Endothelial cell (in vitro differentiated cells): ENCODE measurements at places on chromosomes 5 and 9.

- no peak for DNase-seq
- no peaks in the 10 kb centered on the region for H3K36me3 ChIP-seq
- H3K4me1 ChIP-seq, result peaks cover 10% of the 10 kb centered on the region
- H3K27me3 ChIP-seq, result no peaks in the 10 kb centered on the region
- H3K4me3 ChIP-seq, result no peak overlapping the region
- H3K27ac ChIP-seq, result no peak overlapping the region
Measured at GRCh38 chr5:107594253-107595045, 76.3 kb downstream of the EFNA5 start.

DNA sequence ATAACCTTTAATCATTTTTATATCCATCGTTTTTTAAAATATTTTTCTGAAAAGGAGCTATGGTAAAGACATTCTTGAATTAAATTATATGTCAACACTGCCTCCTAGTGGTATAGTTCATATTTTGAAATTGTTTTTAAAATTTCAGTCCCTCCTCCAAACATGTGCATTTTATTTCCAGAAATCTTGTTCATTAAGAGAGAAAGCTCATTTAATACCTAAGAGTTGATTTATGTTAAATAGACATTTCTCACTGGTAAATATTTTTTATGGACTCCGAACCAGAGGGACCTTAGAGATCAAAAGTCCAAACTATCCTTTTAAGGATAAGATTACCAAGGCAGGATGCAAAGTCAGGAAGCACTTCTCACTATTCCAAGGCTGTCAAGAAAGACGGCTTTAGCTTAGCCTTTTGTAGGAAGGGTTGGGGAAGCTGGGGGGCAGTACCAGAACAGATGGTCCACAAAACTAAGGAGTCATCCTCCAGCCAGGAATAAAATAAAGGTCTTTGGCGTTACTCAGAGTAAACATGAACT, 21.6 kb downstream of the BHMT start:
- H3K27ac ChIP-seq, result peak overlapping the region; percentile 97
- no peak for DNase-seq
- H3K36me3 ChIP-seq, result no peaks in the 10 kb centered on the region

GRCh38 chr9:136865768-136866103, 372 bp downstream of the EDF1 start:
- H3K27ac ChIP-seq, result no peak overlapping the region
- H3K4me3 ChIP-seq, result peak overlapping the region; percentile 90
- no peak for DNase-seq
- H3K4me1 ChIP-seq, result peaks cover 6% of the 10 kb centered on the region

GRCh38 chr9:70902692-70903131, 218.7 kb downstream of the TRPM3 start:
- H3K36me3 ChIP-seq, result no peaks in the 10 kb centered on the region
- DNase-seq, result no peak
- H3K27ac ChIP-seq, result no peak overlapping the region
- peaks cover 4% of the 10 kb centered on the region for H3K4me1 ChIP-seq

- H3K4me3 ChIP-seq, result no peak overlapping the region
- H3K27ac ChIP-seq, result no peak overlapping the region
- H3K4me1 ChIP-seq, result peaks cover 10% of the 10 kb centered on the region
- H3K27me3 ChIP-seq, result peaks cover 3% of the 10 kb centered on the region
- no peak for DNase-seq
Measured at GRCh38 chr5:14123551-14123950, 19.6 kb upstream of the TRIO start.

DNA sequence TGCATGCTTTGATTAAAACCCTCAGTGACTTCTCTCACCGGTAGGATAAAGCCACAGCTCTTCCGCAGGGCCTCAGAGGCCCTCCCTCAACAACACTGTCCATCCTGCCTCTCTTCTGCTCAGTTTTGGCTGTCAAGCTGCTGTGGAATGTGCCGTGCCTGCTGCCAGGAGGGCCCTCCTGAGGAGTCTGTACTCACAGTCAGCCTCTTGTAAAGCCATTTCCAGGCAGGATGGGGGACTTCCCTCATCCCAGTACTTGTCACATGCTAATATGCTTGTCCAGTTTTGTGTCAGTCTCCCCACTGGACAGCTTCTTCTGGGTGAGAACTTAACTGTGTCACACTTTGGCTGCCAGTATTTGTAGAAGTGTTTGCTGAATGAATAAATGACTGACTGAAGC, 13.9 kb upstream of the DDX41 start:
- H3K27ac ChIP-seq, result no peak overlapping the region
- peaks cover 29% of the 10 kb centered on the region for H3K36me3 ChIP-seq
- H3K27me3 ChIP-seq, result peaks cover 15% of the 10 kb centered on the region
- no peak for DNase-seq
- H3K4me1 ChIP-seq, result no peaks in the 10 kb centered on the region

DNA sequence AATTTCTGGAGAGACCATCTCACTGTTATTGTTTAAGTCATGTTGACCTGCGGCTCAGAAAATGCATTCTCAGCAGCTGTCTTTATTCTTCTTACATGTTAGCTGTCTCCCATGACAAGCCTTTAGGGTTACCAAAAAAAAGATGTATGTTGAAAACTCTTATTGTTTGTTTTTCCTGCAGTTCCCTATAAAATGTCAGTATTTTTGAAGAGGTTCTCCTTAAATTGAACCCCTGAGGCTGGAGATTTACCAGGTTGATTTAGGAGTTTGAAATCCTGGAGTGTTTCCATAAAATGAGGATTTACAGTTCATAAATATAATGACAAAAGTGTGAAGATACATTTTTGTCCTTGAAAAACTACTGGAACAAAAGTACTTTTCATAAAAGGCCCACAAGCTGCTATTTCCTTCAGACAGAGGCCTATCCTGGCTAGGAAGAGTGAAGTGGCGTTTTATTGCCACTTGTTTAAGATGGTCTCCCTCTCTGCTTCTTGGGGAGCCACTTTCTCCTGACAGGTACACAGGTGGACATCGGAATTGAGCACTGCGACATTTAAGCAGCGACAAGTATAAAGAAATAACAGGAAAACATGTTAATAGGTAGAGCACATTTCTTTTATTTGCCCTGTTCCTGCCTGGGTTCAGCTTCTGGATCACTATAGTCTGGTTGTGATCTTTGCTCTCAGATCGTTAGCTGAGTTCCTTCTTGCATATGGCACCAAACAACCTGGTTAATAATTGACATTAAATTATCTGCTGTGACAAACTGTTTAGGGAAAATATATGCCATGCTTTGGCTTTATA, 344.8 kb upstream of the RPS23 start:
- no peaks in the 10 kb centered on the region for H3K36me3 ChIP-seq
- no peak overlapping the region for H3K27ac ChIP-seq
- H3K27me3 ChIP-seq, result no peaks in the 10 kb centered on the region
- H3K4me1 ChIP-seq, result peaks cover 13% of the 10 kb centered on the region
- H3K4me3 ChIP-seq, result no peak overlapping the region

DNA sequence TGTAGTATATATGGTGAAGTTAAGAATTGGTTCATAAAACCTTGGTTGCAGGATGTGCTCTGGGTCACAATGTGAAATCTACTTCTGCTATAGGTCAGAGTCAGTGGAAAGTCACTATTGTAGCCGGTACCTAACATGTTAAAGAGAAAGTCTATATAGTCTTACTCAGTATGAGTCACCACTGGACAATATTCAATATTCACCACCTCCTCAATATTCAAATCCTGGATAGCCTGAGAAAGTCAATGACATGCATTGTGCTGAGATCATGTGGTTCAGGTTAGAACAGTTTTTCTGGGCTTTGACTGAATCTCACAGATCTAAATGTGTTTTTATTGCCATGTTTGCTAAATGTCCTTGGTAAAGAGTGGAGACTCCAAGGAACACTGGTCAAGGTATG, 108.8 kb downstream of the HMHB1 start:
- no peak overlapping the region for H3K27ac ChIP-seq
- peaks cover 1% of the 10 kb centered on the region for H3K27me3 ChIP-seq
- H3K36me3 ChIP-seq, result no peaks in the 10 kb centered on the region
- H3K4me1 ChIP-seq, result no peaks in the 10 kb centered on the region

DNA sequence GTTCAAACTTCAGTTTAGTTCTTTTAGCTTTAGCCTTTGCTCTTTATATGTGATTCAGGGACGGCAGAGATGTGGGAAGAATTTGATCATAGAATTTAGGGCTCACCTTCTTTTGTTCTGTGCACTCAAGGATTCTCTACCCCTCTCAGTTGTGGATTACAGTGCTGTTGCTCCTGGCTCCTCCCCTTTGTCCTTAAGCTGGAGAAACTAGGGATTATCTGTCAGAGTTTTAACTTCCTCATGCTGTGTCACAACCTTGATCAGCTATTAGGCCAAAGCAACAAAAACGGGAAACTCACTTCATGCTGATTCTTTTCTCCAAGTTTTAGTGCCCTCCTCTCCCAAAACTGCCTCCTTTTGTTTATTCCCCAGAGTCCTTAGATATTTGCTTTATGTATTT, 13.0 kb upstream of the PCDHAC2 start:
- peak overlapping the region; percentile 74 for H3K27ac ChIP-seq
- peaks cover 5% of the 10 kb centered on the region for H3K36me3 ChIP-seq
- H3K27me3 ChIP-seq, result no peaks in the 10 kb centered on the region
- DNase-seq, result no peak
- no peak overlapping the region for H3K4me3 ChIP-seq
- H3K4me1 ChIP-seq, result peaks cover 12% of the 10 kb centered on the region

DNA sequence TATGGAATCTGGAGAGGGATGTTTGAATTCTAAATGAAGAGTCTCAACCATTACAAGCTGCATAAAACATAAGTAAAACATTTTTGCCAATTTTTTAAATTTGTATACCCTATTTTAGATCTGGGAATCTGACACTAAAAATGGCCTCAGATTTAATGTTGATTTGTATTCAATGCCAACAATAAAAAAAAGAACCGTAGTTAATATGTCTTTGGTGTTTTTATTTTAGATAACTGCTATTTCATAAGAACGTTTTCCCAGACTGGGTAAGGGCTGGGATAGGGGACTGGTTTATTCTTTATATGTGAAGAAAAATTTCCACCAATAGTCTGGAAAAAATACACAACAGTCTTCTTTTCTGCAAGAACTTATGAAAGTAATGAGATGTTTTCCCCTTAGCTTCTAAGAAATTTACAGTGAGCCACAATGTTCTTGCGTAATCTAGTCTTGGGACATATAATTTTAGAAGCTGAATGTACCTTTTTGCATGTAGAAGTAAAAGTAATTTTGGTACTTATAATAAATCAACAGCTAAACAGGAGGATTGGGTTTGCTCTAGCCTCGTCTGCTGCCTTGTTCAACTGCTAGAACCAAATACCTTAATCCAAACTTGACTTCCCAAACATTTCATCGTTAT, 244.6 kb upstream of the EFNA5 start:
- H3K27ac ChIP-seq, result no peak overlapping the region
- no peaks in the 10 kb centered on the region for H3K4me1 ChIP-seq
- DNase-seq, result no peak
- H3K27me3 ChIP-seq, result no peaks in the 10 kb centered on the region
- H3K36me3 ChIP-seq, result no peaks in the 10 kb centered on the region
- H3K4me3 ChIP-seq, result no peak overlapping the region

DNA sequence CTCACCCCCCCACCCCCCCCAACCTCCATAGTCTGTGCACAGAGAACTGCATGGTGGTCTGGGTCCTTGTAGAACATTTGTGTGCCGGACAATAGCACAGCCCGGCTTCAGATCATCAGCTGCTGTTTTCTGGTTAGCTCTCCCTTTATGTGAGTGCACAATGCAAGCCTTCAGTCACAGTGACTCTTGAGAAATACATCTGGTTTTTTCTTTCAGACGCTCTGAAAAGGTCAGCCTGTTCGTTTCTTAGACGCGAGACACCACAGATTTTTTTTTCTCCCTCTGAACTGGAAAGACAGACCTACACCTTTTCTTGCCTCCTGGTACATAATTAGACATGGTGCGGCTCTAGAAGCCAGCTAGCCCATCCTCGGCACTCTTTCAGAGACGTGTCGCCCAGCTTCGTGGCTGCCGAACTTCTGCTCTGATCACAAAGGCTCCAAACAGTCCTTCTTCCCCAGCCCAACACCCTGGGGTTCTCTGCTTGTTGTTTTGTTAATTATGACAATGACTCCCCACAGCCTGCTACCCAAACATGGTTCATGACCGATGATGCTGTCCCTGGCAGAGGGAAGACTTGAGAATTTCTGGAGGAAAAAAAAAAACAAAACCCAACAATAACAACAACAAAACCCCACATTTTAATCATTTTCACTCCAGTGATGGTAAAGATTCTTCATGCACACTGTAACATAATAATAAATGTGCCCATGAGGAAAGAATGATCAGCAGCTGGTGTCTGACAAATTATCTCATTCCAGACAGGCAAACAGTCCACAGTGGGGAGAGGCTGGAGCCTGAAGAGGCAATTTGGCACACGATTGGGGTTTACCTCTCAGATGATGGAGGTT, 241.4 kb upstream of the ZNF462 start:
- peaks cover 21% of the 10 kb centered on the region for H3K4me1 ChIP-seq
- no peak for DNase-seq
- H3K27ac ChIP-seq, result no peak overlapping the region
- H3K36me3 ChIP-seq, result no peaks in the 10 kb centered on the region
- no peak overlapping the region for H3K4me3 ChIP-seq
- peaks cover 6% of the 10 kb centered on the region for H3K27me3 ChIP-seq

GRCh38 chr9:136771907-136772415, 7.6 kb upstream of the LCN15 start:
- no peaks in the 10 kb centered on the region for H3K36me3 ChIP-seq
- H3K27ac ChIP-seq, result no peak overlapping the region
- peaks cover 2% of the 10 kb centered on the region for H3K4me1 ChIP-seq
- no peak overlapping the region for H3K4me3 ChIP-seq
- peaks cover 10% of the 10 kb centered on the region for H3K27me3 ChIP-seq

DNA sequence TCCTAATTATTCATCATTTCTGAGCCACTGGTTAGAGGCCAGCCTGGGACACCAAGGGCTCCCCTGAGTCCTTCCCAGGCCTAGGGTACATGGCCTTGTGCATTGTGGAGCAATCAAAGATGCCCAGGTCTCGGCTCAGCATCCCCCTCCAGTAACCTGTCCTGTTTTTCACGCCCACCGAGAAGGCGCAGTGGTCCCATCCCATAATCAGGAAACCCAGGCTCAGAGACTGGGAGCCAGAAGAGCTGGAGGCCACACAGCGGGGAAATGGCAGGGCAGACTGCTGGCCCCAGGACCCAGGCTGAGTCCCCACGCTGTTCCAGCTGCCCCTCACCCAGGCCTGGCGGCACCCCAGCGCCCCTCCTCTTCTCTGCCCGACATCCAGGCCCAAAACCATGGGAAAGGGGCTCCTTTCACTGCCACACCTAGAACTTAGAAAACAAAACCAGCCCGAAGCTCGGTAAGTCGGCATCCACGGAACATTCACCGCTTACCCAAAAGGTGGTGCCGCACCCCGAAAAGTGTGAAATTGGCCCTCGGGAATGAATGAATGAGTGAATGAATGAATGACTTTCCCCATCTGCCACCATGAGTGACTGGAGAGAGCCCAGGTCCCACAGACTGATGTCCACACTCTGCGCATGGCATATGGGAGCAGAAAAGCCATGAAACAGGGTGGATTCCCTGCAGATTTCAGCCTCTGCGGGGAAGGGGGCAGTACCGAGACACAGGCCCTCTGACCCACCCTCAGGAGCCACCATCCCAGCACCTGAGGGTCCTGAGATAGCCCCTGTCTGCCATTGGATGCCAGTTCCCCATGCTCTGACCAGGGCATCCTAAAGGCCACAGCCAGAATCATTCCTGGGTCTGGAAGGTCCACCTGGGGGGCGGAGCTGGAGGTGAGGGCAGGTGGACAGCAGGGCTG, 132.5 kb downstream of the OLFM1 start:
- no peak overlapping the region for H3K27ac ChIP-seq
- H3K4me3 ChIP-seq, result no peak overlapping the region
- peaks cover 12% of the 10 kb centered on the region for H3K27me3 ChIP-seq
- no peak for DNase-seq
- H3K36me3 ChIP-seq, result no peaks in the 10 kb centered on the region
